Epithelial cell of umbilical artery (primary cell): ENCODE measurements at places on chromosomes 1 and 21. TPM values are rescaled to one million over a fixed set of nuclear protein-coding genes. Genes with fewer than 3 reads are reported as not detected.

The FAM110D gene
- 2.1 and 3.9 TPM in 2 replicates for total RNA-seq

The ZMYND12 gene
- 0.32 and 0.61 TPM in 2 replicates for total RNA-seq

The TEX38 gene
- not detected in 2 replicates for total RNA-seq

The LIPI gene
- not detected in 2 replicates for total RNA-seq

The OR2L8 gene
- total RNA-seq: under 0.01 and 0.30 TPM in 2 replicates

The B3GALT2 gene
- total RNA-seq: not detected in 2 replicates
